Stimulated activated CD8-positive, alpha-beta memory T cell treated with anti-CD3 and anti-CD28 coated beads, Interleukin-15, amount 100 ng/mL, for 24 hours (primary cell): ENCODE measurements at places on chromosomes 2 and 18.

DNA sequence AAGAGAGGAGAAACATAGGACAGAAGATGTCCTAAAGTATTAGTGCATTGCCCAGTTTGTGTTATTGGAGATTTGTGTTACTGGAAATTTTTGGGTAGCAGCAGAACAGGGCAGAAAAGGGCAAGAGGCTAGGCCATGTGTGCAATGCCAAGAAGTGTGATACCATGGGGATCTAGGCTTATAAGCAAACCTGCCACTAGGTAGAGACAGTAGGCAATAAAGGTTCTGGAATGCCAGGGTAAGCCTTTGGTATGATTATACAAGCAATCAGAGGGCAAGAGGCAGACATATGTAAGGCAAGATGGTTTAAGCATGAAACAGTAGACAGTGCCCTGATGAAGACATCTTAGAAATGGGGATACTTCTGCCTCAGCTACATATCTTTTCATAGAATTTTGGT, 12.3 kb upstream of the CERS6 start:
- DNase-seq, result no peak

GRCh38 chr18:42640160-42640559, 475.3 kb downstream of the RIT2 start:
- DNase-seq, result no peak

DNA sequence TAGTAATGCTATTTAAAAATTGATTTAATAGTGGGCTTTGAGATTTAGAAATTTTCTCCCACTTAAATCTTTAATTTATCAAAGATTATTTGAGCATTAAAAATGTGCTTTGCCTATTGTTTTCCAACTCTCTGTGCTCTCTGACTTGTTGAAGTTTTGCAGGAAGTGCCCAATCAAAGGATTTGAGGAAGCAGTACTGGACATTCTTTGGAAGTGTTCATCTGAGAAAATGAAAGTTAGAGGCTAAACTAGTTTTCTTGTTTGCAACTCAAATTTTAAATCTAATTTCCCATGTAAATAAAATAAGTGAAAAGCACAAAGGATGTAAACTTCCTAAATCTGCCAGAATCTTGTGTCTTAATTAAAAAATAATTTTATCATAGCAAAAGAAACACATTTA, 89.1 kb downstream of the CAMKMT start:
- DNase-seq, result no peak

GRCh38 chr18:63971320-63972001, 1.6 kb downstream of the SERPINB8 start:
- DNase-seq, result no peak

DNA sequence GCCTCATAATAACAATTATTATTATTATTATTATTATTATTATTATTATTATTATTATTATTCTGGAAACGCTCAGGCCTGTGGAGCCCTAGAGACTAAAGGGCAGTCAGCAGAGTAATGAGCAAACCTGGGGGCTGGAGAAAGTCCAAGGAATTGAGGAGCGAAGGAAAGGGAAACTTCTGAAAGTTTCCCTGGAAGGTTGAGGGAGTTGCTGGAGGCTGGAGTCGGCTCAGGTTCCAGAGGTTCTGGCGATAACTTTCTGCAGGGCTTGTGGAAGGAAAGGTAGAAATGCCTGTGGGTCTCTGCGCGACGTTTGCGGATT, 9.2 kb downstream of the POU3F3 start:
- no peak for DNase-seq

DNA sequence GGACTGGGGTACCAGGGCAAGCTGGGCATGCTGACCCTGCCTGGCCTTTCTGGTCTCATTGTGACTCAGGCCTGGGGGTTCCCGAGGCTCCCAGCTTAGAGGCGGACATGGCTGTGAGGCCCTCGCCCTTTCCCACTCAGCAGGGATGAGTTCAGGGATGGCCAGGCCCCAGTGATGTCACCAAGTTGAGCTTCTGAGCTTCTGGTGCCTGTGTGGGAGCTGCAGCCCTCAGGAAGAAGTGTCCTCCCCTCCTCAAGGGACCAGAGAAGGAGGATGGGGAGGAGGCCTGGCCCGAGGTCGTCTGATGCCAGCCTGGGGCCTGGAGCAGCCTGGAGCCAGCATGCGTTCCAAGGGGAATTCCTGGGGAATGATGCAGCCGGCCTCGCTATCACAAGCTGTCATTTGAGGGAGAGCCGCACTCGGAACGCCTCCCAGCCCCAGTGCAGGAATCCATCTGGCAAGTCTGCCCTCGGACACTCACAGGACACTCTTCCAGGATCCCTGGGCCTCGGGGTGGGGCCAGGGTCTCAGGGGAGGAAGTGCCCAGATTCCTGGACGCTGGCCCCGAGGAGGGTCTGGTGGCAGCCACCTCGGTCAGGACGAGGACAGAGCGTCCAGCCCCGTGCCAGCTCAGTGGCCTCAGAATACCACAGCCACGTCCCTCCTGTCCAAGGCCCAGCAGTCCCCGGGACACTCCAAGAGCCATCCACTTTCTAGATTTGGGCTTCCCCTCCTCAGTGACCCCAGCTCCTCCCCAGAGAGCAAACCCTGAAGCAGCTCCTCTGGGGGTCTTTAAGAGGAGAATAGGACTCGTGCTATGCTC, 61.2 kb upstream of the GPC1 start:
- no peak for DNase-seq

DNA sequence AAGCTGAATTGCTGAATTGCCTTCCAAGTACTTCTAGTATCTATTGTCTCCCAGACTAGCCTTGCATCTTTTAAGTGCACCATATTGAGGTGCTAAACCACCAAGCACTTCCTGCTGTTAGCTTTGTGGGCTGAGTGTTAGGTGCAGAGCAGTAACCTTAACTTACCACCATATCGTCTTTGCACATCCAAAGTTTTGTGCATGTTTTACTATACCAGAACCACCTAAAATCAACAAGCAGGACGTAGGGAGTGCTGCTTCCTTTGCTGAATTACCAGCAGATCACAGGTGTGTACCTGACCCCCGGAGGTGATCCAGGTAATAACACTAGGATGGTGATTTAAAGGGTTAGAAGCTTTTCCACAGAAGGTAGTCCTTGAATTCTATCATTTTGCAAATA, 359.9 kb upstream of the HNRNPA3 start:
- DNase-seq, result no peak

GRCh38 chr2:60961457-60961856, 56.1 kb upstream of the PEX13 start:
- DNase-seq, result no peak

DNA sequence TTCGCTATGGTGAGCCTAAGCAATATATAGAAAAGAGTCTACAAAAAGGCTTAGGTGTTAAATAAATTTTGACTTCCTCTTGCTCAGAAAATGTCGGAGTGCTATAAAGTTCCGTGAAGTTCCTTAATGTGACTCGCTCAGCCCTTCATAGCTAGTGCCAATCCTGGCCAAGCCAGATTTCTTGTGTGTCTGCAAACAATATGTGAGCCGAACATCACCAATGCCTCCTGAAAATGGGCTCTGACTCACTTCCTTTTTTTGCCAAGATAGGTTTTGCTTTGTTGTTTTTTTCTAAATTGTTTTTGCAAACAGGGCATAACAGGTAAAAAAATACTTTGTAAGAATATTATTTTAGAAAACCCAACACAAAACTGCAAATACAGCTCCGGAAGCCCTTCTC, 26.1 kb downstream of the CDC42EP3 start:
- DNase-seq, result no peak

- DNase-seq, result no peak
Measured at GRCh38 chr2:21427606-21428005, 303.8 kb downstream of the TDRD15 start.
